ENCODE measurements at places on chromosomes 11 and 22.

- no peak for DNase-seq
Measured at GRCh38 chr11:61679296-61679695, 895 bp upstream of the DAGLA start.

DNA sequence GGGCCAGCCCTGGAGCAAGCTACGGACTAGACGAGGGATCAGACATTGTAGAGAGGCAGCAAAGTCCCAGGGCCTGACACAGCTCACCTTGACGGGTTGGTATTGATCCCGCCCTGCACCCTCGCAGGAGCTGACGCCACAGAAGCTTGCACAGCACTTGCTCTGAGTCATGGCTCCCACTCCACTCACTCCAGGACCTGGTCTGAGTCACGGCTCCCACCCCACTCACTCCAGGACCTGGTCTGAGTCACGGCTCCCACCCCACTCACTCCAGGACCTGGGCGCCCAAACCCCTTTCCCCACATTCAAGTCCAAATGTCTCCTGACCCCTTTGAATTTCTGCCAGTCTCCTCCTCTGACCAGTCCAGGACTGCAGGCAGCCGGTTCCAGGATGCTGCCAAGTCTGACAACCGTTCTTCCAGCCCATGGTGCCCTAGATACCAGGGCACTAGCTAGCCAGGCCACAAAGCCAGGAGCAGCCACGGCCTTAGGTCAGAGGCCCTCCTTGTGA lies 6.0 kb upstream of the PNPLA5 start:
- peak; percentile 75 for DNase-seq

- DNase-seq = no peak
Measured at GRCh38 chr22:31789803-31790202, 36.0 kb downstream of the DEPDC5 start.

GRCh38 chr22:44348971-44349560 lies 36.3 kb upstream of the SHISAL1 start:
- DNase-seq = no peak

DNA sequence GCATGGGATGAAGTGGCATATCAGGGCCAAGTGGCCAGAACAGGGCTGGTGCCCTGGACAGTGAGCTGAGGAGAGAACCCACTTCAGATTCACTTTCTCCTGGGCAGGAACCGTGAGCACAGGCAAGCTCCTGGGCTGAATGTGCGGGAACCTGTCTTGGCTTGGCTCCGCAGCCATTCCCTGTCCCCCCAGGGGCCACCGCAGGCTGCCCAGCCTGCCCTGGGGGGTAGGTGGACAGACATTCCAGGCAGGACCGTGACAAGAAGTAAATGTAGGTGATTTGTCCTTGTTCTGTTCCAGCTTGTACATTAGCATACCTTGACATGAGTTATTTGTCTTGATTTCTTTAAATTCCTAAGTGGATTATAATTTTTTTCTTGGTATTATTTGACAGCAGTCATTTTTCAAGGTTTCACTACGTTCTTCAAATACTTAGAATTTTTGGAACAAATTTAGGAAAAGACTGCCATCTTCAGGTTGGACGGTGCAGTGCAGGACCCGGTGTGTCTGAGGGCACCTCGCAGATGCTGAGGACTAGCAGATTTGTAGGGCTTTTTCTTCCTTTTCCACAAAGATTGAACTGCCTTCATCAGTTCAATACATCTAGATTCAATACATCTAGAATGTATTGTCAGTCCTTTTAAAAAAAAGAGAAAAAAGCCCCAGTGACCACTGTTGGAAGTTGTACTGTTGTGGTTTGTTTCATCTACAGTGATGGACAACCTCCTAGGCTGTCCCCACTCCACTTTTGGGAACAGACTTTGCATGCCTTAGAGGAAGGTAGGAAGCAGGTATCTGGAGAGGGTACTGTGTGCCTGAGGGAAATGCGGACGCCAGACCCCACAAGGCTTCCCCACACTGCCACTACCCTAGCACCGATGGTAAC lies 115.1 kb upstream of the RASSF10 start:
- peak; percentile 71 for DNase-seq

GRCh38 chr22:21041937-21042336 lies 3.8 kb upstream of the LRRC74B start:
- DNase-seq = no peak

- no peak for DNase-seq
Measured at GRCh38 chr22:42026705-42027104, 28.1 kb downstream of the WBP2NL start.

DNA sequence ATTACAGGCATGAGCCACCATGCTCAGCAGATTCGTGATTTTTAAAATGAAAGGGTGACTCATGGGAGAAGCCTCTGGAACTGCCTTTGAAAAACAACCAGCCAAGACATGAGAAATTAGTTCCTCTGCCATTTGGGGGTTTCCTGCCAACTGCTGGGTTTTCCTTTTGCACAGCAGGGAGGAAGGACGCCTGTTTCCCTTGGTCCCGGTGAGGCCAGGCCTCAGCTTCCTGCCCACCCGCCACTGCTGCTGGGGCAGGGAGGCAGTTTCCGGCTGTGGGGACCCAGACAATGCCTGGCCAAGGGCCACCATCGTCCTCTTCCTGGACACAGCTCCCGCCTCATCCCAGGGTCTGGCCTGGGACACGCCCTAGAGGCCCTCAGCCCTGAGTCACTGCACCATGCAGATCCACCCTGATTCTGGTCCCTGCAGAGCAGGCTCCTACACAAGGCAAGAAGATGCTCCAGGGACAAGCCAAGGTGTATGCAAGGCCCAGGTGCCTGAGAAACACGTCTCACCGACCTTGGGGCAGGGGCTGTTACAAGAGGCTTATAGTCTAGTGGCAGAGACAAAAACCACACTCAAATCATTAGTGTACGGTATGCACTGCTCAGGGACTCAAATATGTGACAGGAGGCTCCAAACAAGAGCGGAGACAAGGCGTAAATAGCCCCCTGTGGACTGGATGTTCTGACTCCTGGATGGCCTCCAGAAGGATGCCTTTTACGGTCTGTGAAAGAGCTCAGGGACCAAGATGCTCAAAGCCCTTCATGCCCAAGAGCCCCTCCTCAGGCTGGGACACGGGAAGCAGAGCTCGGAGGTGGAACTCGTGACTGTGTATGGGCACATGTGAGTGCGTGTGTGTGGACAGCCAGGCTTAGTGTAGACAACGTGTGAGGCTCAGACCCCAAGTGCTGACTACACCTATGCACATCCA lies 10.0 kb downstream of the PPM1F start:
- DNase-seq = peak; percentile 89

DNA sequence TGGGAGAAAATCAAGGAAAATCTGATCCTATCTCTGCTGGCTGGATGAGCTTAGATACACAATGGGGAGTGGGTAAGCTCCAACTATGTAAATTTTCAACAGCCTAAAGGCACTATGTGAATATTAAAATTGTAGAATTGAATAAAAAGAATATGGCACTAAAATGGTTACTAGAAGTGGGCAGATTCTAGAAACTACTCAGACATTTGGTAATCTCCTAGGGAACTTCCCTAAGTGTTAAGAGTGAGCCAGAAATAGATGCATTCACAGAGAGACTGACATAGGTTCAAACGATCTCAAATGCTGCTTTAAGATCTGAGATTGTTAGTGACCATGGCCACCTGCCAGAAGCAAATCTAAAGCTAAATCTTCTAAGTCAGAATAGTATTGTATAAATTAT lies 4.3 kb upstream of the OR52E1 start:
- DNase-seq = no peak

DNA sequence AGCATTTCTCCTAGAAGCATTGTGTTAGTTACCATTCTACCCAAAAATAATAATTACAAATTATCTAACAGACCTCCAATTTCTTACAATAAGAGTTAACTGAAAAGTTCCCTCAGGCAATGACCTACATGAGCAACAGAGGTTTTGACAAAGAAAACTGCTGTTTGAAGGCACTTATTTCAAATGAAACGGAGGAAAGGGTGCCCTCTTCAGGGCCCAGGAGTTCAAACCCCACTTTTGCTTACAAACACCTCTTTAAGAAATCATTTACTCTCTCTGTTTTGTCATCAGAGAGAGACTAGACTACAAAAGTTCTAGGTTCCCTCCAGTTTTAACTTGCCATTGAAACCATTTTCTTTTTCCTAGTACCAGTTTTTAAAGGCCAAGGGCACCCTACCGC lies 56.7 kb downstream of the AMBRA1 start:
- DNase-seq = no peak

GRCh38 chr11:119065369-119065768 lies 2.2 kb upstream of the VPS11 start:
- peak; percentile 25 for DNase-seq

GRCh38 chr11:113119074-113119473 lies 157.9 kb downstream of the NCAM1 start:
- no peak for DNase-seq

DNA sequence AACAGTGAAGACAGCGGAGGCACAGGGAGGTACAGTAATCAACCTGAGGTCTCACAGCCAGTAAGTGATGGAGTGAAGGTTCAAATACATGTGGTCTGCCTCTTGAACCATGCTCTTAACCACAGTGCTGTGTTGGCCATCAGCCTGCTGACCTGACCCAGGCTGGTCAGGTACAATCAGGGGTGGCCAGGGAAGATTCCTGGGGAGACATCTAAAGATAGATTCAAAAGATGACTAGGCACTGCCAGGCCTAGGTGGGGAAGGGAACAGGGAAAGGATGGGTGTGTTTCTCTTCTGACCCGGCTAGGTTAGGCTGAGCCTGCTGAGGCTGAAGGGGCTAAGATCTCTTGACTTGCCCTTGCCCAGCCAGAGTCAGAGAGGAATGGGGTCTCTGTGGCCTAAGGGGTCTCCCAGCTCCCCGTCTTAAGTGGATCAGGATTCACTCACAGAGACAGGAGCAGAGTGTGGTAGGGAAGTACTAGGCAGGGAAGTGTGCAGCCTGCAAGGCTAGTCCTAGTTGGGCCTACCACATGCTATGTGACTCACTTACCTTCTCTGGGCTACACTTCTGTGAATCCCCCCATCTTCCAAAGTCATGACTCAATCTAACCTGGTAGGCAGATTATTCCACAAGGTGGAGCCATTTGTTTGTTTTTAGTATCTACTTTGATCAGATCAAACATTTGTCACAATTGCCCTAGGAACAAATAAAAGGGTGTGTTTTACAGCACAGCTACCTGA lies 10.4 kb upstream of the SREBF2 start:
- DNase-seq = peak; percentile 50

- DNase-seq = peak; percentile 84
Measured at GRCh38 chr11:130001461-130002351, 929 bp downstream of the PRDM10 start.

DNA sequence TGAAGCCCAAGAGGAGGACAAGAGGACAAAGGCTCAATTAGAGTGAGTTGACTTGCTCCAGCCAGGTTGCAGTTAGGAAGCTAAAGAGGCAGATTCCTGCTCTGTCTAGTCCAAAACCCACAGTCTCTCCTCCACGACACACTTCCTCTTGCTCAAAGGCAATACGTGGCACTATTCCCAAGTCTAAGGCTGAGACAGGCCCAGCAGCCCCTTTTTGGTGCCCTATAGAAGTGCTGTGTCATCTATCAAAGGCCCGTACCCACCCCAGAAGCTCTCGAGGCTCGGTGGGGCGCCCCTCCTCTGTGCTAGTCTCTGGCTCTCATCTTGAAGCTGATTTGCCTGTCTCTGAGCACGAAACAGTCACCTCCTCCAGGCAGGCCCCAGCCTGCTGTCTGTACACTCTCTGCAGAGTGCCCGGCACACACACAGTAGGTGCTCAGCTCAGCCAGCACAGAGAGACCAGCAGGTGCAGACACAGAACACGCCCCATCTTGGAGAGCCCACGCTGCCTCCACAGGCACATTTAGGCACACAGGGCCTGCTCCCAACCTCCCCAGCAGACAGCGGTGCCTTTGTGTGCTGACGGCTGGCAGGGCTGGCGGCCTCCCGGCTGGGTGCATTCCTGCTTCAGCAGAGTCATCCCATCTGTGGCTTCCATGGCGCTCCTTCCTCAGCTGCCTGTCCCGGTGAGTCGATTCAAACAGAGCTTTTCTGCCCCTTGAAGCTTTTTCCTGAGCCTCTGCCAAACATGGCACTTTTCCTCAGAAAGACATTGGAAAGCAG lies 52.8 kb downstream of the MYH9 start:
- peak; percentile 78 for DNase-seq

GRCh38 chr11:16925561-16926065 lies 88.6 kb downstream of the PLEKHA7 start:
- DNase-seq = peak; percentile 88

- no peak for DNase-seq
Measured at GRCh38 chr11:33083918-33084317, 44.5 kb downstream of the TCP11L1 start.

GRCh38 chr11:35541621-35542375 lies 16.4 kb upstream of the PAMR1 start:
- DNase-seq = peak; percentile 65

GRCh38 chr11:64264371-64264852 lies 13.1 kb downstream of the PLCB3 start:
- no peak for DNase-seq

GRCh38 chr22:47423861-47424820 lies 661.7 kb downstream of the TBC1D22A start:
- DNase-seq = no peak

GRCh38 chr11:8870411-8871170 lies 40.4 kb upstream of the AKIP1 start:
- peak; percentile 76 for DNase-seq

DNA sequence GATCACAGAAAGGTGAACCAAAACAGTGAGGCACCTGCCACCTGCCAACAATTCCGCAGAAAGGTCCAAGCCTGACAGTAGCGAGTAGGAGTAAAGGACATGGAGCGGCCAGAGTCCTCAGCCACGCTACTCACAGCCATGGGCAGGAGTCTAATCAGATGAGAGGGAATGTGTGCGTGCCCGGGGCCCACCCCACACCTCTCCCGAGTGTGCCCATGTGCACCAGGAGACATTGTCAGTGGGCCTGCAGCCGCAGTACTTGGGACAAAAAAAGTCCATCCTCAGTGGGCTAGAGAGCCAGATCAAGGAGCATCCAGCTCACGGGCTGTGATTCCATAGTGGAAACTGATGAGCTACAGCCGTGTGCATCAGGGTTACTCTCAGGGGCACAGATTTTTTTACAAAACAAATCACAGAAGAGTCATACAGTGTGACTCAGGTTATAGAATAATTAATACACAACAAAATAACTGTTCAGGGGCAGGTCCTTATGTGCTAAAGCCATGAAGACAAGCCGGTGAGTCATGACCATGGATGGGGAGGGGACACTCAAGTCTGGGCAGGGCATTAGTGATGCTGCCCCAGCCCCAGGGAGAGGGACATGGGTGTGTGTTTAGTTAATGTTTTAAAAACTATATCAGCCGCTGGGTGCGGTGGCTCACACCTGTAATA lies 12.0 kb downstream of the SART1 start:
- no peak for DNase-seq

- DNase-seq = peak; percentile 76
Measured at GRCh38 chr11:45078236-45079074, 68.0 kb upstream of the PRDM11 start.

DNA sequence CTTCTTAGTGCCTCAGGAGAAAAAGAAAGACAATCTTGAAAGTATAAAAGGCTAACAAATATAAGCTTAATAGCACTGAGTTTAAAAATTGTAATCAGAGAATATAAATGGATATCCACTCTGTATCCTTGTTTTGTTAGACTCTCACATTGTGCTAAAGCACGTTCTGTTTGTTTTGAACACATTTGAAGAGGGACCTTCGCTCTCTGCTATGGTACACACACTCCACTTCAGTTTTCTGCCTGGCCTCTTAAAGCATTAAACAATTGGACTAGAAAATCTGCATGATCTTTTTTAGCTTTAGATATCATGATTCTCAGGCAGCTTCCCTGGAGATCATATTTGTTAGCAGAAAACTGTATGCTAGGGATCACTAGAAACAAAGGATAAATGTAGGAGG lies 40.3 kb upstream of the PGR start:
- DNase-seq = no peak

All from AG20443 (cell line).